Activated T-helper 1 cell treated with anti-CD3 and anti-CD28 coated beads, Interleukin-12 subunit alpha, Interleukin-12 subunit beta, Interleukin-2, Interleukin-4 antibody, amounts not matched to agents 30 ng/mL and 10 ng/mL and 1 ng/mL, durations not matched to agents 14 hours and 24 hours and 36 hours (primary cell): ENCODE measurements at places on chromosomes 1 and 21.

GRCh38 chr1:202016811-202017748, 6.7 kb downstream of the ELF3 start:
- DNase-seq: no peak

GRCh38 chr21:42401820-42402251, 1.9 kb upstream of the UBASH3A start:
- DNase-seq: no peak

DNA sequence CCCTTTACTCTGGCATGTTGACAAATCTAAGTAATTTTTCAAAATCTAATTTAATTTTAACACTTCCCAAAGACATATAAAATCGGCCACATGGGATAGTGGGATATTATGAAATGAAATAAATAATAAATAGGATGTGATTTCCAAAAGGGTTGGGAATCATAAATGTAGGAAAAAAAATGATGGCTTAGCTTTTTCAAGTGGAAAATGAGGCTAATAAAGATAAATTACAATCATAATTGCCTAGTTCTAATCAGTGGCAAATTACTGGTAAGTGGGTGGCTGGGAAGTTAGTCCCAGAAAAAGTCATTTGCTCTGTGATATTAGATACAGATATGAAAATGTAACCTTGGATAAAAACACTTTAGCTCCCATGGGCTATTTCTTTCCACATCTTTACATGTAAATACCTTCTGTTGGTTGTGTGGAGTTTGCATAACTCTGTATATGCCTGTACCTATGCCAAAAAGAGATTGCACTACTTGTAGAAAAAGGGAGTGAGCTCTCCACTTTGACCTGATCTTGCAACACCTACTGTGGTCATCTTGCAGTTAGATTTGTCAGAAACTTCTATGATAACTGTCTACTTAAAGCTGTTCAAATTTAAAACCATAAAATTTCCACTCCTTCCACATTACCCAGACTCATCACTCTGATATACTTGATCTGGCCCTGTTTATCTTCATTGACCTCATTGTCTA, 284.6 kb upstream of the KAZN start:
- DNase-seq: no peak

DNA sequence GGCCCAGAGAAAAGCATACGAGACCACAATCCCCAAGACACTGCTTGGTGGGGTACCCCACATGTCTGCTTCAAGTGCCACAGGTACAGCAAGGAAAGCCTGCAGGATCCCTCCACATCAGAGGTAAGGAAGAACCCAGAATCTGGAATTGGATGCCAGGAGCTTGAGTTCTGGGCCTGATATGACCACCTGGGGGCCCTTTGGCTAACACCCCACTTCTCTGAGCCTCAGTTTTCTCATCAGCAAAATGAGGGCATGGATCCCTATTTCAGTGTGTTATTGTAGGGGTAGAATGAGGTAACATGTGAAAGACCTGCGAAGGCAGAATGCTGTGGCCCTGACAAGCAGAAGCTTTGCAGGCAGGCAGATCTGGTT, 24.5 kb downstream of the NAV1 start:
- no peak for DNase-seq

DNA sequence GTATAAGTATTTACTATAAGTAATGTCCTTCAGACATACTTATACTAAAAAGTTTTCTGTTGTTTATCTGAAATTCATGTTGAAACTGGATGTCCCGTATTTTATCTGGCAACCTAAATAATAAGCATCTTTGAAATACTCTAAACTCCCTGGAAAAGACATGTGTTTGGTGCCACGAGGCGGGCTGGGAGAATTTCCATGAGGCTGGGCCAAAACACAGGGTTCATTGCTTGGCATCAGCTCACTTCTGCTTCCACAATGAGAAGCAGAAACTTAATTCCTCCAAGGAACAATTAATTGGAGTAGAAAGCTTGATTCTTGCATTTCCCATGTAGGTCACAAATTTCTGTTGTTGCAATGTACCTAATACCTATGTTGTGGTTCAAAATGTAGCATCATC, 110.2 kb downstream of the PSMG1 start:
- no peak for DNase-seq

DNA sequence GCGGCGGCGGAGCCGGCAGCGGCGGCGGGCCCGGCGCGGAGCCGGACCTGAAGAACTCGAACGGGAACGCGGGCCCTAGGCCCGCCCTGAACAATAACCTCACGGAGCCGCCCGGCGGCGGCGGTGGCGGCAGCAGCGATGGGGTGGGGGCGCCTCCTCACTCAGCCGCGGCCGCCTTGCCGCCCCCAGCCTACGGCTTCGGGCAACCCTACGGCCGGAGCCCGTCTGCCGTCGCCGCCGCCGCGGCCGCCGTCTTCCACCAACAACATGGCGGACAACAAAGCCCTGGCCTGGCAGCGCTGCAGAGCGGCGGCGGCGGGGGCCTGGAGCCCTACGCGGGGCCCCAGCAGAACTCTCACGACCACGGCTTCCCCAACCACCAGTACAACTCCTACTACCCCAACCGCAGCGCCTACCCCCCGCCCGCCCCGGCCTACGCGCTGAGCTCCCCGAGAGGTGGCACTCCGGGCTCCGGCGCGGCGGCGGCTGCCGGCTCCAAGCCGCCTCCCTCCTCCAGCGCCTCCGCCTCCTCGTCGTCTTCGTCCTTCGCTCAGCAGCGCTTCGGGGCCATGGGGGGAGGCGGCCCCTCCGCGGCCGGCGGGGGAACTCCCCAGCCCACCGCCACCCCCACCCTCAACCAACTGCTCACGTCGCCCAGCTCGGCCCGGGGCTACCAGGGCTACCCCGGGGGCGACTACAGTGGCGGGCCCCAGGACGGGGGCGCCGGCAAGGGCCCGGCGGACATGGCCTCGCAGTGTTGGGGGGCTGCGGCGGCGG, 1.0 kb downstream of the ARID1A start:
- peak; percentile 48 for DNase-seq

DNA sequence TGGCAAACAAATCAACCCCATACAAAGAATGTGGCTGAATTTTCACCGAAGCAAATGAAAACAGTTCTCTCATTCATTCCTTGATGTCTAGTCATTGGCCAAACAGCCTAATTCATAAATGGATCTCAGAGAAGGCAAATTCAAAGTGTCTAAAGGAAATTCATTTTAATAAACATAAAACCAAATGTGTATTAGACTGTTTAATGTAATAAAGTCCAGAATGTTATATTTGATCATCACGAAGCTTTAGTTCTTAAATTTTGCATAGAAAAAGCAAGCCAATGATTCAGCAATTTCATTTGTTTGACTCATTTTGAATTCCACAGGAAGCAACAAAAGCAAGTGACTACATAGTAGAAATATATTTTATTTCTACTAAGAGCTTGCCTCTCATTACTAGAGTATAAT, 379.2 kb upstream of the ADAMTS5 start:
- no peak for DNase-seq

GRCh38 chr1:25922056-25922970, 16.1 kb upstream of the STMN1 start:
- DNase-seq: peak; percentile 38

- DNase-seq: no peak
These were observed 90.4 kb downstream of the NPHP4 start for GRCh38 chr1:5901841-5902240.

GRCh38 chr1:151060007-151060656, at the start of gene MLLT11:
TSS of gene MLLT11 (plus strand) at chr1:151060397. CDS start at chr1:151067225, 6,828 bp downstream.
- DNase-seq: no peak

- no peak for DNase-seq
These were observed 6.4 kb upstream of the WNT3A start for GRCh38 chr1:228000416-228000815.

GRCh38 chr1:121546830-121547591, 362.2 kb downstream of the SRGAP2C start:
- no peak for DNase-seq

GRCh38 chr1:96522927-96523326, 198.7 kb upstream of the PTBP2 start:
- DNase-seq: no peak

- no peak for DNase-seq
These were observed 124.4 kb downstream of the BEND5 start for GRCh38 chr1:48652334-48652733.

GRCh38 chr1:19202396-19202795, 7.7 kb downstream of the UBR4 start:
- DNase-seq: no peak

DNA sequence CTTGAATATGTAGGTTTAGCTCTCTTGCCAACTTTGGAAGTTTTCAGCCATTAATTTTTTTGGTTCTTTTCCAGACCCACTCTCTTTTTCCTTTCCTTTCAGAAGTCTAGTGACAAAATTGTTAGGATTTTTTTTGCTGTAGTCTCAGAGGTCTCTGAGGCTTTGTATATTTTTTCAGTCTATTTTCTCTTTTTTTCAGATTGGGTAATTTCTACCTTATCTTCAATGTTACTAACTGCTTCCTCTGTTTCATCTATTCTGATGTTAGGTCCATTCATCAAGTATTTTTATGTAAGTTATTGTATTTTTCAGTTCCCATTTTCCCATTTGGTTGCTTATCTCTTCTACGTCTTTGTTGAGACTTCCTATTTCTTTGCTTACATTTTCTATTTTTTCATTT, 15.7 kb downstream of the RGS2 start:
- no peak for DNase-seq

GRCh38 chr21:45149021-45149420, 74.6 kb downstream of the ADARB1 start:
- DNase-seq: no peak

DNA sequence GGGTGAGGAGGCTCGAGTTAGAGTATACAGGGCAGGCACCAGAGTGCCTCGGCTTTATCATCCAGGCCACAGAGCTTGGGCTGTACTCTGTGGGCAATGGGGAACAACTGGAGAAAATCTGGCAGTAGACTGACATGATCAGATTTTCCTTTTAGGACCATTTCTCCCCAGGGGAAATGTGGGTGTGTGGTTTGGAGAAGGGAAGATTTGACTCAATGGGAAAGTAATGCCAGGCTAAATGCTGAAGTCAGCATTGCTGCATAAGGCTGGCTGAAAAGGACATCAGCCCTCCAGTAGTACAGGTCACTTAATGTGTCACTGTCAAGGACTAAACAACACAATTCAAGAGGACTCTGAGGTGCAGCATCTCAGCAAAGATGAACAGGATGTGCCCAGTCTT, 5.0 kb downstream of the FYB2 start:
- DNase-seq: no peak

GRCh38 chr1:35475856-35476674, 81.1 kb downstream of the KIAA0319L start:
- DNase-seq: no peak

GRCh38 chr1:185526344-185527307, 207.6 kb upstream of the HMCN1 start:
- no peak for DNase-seq

DNA sequence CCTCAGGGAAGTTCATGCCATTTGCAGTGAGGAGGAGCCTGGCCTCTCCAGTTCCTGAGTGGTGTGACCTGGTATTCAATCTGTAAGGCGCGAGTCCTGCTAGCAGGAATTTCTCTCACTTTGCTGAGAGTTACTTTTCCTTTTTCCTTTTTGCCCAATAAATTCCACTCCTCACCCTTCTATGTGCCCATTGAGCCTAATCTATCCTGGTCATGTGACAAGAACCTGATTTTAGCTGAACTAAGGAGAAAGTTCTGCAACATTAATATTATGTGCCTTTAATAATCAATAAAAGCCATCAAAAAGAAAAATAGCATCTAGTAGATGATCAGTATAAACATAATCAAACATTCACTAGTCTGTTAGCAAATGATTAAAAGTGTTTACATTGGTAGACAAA, 136.1 kb upstream of the POGK start:
- DNase-seq: no peak

GRCh38 chr1:27868932-27869718, 3.2 kb upstream of the THEMIS2 start:
- DNase-seq: peak; percentile 59

DNA sequence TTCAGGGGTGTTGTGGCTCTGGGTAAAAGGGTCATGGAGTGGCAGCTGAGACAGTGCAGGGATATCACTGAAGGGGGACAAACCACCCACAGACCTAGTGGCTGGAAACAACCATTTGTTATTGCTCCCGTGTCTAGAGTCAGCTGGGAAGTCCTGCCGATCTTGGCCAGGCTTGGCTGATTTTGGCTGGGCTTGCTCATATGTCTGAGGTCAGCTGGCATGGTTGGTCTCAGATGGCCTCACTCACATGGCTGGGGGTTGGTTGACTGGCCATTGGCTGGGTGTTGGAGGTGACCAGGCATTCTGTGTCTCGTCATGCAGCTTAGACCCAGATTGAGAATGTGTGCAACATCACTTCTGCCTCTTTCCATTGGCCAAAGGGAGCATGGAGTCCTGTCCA, 203.8 kb upstream of the POU3F1 start:
- DNase-seq: no peak

GRCh38 chr21:38807986-38808385, 2.3 kb downstream of the ETS2 start:
- no peak for DNase-seq

GRCh38 chr1:93420400-93420799, 27.5 kb upstream of the FNBP1L start:
- no peak for DNase-seq

- DNase-seq: no peak
These were observed 51.3 kb downstream of the MAP10 start for GRCh38 chr1:232856541-232856940.

DNA sequence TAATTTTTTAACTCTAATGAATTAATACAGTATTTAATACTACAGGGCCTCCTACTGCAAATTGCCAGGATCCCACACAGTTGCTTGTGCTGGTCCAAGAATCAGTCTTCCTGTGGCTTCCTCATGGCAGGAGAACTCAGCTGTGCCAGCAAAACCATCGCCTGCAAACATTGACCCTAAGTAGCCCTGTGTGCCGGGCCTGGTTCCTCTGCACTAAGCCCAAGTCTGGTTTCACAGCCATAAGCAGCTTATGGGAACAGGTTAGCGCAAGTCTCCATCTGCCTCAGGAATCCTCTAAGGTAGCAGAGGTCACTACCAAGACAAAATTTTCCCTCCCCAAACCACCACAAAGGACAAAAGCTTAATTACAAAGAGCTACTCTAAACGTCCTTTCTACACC, 216.6 kb downstream of the PLA2G4A start:
- no peak for DNase-seq

- no peak for DNase-seq
These were observed 111.9 kb upstream of the SLC44A3 start for GRCh38 chr1:94708299-94708685.

GRCh38 chr1:58568911-58569310, 8.1 kb downstream of the TACSTD2 start:
- no peak for DNase-seq

DNA sequence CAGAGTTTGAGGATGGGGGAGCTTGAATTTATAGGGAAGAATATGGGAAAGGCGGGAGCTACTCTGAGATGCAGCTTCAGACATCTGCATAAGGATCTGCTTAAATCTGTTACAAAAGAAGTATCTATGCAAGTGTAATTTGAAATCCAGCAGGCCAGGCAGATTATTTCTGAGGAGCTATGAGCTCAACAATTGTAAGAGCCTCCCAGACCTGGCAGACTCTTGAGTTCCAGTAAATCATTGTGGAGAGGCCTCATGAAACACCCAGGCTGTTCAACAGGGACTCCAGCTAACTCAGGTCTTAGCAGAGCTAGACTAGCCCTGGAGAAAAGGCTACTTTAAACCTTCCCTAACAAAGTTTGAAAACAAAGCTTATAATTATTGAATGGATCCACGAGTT, 647.5 kb upstream of the CHRM3 start:
- DNase-seq: no peak

- no peak for DNase-seq
These were observed 35.4 kb downstream of the CHRM3 start for GRCh38 chr1:239421811-239422210.

GRCh38 chr1:15188678-15189077, 35.1 kb downstream of the TMEM51 start:
- no peak for DNase-seq
